ENCODE measurements at places on chromosomes 13 and 19.

DNA sequence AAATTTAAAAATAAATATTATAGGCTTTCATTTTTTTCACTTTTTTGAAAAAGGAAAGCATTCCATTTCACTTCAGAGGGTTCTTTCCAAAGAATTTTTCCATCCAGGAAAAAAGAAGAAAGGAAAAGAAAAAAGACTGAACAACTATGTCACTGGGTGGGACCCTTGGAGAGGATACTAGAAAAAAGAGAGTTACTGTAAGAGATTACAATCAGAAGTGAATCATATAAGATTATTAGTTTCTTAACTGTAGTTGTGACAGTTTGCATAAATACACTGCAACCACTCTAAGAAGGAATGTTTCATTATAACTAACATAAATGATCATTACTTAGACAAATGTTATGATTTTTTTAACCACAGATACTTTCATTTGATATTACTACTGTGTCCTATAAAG is 87.8 kb downstream of the KLF12 start:
- DNase-seq = no peak

GRCh38 chr19:15112385-15112784 is 5.2 kb downstream of the SYDE1 start:
- DNase-seq = no peak

DNA sequence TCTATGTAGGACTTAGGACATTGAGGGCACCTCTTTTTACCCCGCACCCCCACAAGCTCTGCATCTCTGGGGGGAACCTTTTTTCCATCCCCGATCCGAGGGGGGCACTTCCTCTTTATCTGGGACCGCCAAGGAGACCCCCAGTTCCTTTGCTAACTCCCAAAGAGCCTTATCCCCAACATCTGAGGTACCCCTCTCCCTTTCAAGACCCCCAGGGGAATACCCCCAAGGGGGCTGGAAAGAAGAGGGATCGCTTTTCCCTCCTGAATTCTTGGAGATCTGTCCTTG is 1.1 kb downstream of the TNFSF9 start:
- no peak for DNase-seq

GRCh38 chr13:44393391-44393790 is 19.8 kb downstream of the SERP2 start:
- DNase-seq = no peak

DNA sequence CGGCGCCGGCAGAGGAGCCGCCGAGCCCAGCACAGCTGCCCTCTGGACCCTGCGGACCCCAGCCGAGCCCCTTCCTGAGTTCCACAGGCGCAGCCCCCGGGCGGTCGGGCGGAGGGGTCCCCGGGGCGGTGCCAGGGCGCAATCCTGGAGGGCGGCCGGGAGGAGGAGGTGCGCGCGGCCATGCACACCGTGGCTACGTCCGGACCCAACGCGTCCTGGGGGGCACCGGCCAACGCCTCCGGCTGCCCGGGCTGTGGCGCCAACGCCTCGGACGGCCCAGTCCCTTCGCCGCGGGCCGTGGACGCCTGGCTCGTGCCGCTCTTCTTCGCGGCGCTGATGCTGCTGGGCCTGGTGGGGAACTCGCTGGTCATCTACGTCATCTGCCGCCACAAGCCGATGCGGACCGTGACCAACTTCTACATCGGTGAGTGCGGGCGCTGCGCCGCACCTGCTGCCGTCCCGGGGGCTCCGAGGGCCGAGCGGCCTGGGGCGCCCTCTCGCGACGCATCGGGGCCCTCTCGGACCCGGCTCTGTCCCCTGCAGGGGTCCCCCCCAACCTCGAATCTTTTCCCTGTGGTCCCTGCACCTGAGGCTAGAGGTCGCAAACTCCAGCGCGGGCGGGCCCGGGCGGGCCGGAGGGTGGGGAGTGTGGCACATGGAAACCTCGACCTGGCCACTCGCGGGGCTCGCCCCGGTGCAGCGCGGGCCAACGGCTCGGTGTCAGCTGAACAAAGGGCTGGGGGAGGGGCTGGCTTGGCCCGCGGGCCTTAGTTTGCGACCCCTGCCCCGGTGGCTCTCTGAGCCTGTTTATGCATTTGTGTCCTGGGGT is at the start of gene KISS1R:
KISS1R (plus strand) TSS at position 11 of the 829 bp plus-strand sequence; CDS start at position 181, 170 bp downstream.
- DNase-seq = no peak

DNA sequence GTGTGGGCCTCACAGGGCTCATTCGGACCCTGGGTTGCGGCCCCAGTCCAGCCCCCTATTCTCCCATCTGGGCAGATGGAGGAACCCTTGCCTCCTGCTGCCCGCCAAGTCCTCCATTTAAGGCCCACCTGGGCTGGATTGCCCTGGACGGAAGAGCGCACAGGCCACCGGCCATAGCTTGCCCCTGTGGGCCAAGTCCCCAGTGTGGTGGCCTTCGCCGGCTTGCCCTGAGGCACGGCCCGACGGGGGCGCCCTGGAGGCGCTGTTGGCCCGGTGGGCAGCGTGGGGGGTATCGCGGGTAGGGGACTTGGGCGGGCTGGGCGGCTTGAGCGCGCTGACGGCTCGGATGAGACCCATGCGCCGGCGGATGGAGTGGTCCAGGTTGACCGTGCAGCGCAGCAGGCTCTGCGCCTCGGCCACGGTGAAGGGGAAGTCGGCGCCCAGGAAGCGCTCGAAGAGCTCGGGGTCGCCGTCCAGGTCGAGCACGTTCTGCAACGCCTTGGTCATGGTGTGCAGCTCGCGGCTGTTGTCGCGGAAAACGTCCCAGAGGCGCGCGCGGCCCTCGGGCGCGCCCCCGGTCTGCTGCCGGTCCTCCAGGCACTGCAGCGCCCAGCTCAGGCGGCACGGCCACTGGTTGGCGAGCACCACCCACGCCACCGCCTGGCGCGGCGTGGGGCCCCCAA is 8.8 kb downstream of the NKPD1 start:
- no peak for DNase-seq

DNA sequence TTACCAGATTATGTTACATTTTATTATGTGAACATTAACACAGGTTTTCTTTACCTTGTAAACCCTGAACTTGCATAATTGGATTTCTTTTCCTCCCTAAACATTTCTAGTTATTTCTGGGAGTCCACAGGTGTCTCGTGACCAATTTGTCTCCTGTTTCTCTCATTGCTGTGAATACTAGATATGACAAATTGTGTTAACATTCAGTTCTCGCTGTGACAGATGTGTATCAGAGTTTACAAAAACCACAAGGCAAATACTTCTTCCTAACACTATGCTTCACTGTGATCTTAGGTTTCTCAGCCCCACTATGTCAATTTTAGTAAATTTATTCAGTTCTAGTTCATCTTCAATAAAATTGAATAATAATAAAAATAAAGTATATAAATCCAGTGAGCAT is 1554.9 kb downstream of the EFNB2 start:
- DNase-seq = no peak

DNA sequence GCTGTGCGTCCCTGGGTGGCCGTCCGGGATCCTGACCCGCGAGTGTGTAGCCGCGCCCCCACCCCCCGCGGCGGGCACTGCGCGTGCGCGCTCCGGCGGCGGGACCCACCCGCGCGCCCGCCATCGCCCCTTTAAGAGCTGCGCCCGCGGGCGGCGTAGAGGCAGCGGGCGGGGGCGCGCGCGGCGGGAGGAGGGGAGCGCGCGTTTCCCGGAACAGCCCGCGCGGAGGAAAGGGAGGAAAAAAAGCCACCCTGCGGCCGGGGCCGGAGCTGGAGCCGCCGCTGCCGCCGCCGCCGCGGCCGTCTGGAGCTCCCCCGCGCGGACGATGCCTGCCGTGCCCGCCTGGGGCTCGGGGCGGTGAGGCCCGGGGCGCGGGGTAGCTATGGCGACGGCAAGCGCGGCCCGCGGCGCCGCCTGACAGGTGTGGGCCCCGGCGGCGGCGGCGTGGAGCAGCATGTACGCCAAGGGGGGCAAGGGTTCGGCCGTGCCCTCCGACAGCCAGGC is at the start of gene SSBP4:
SSBP4 (plus strand) TSS at position 204 of the 504 bp plus-strand sequence; CDS start at position 455, 251 bp downstream.
- DNase-seq = peak; percentile 79

- no peak for DNase-seq
These were observed 1390.6 kb downstream of the UQCRFS1 start for GRCh38 chr19:27822336-27822735.

DNA sequence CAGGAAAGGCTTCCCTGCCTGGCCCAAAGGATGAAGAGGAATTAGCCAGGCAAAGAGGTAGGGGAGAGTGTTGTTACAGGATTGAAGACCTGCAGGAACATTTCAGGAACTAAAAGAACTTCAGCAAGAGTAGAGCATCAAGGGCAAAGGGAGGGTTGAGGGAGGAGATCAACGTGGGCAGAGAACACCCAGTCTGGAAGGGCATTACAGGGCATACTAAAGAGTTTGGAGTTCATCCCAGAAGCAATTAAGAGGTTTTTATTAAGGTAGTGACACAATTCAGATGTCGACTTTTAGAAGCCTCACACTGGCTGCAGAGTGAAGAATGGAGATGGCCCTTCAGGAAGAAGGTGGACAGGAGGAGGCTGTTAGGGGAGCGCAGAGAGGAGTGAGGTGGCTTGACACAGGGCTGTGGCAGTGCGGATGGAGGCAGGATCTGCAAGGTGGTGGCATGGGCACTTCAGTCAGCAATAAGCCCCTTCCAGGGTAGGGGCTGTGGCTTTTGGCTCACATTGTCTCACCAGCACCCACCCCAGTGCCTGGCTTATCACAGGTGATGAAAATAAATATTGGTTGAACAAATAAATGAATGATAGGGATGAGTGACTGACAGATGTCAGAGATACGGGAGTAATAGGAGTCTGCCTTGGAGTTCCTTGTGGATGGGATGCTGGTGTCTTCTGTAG is 24.9 kb downstream of the TEX26 start:
- DNase-seq = no peak

- peak; percentile 24 for DNase-seq
These were observed 37.6 kb upstream of the C1QTNF9 start for GRCh38 chr13:24271601-24272451.

DNA sequence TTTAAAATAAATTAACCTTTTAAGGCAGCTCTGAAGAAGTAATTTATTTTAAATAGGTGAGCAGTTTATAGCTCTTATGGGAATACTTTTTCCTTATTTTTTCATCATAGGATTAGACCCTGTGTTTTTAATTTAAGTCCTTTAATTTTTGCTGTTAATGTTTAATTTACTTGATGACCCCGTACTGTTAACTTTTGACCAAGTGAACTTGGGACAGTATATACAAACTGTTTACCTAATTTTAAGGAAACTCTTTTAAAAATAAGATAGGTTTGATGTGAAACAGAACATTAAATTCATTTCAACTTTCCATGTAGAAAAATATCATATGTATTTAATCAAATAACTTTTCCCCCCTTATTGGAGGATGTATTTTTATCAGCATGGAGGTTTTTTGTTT is 74.4 kb downstream of the KCNRG start:
- DNase-seq = no peak

DNA sequence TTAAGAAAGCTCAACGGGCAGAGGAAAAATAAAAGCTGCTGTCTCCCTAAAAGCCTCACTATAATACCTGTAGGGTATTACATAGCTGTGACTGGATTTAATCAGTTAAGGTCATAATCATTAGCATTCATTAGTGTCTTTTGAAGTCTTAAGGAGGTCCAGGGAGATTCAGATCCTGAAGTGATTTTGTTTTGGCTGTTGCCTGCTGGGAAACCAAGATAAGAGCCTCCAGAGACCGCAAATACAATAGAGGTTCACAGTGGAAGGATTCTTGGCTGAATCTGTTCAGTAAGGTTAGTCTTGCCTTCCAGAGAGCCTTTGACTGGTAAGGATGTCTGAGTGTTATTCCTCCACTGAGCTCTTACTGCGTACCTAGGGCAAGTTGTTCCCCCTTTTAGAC is 54.0 kb upstream of the TNFRSF19 start:
- no peak for DNase-seq

GRCh38 chr19:56991912-56992311 is 127.9 kb upstream of the USP29 start:
- no peak for DNase-seq

DNA sequence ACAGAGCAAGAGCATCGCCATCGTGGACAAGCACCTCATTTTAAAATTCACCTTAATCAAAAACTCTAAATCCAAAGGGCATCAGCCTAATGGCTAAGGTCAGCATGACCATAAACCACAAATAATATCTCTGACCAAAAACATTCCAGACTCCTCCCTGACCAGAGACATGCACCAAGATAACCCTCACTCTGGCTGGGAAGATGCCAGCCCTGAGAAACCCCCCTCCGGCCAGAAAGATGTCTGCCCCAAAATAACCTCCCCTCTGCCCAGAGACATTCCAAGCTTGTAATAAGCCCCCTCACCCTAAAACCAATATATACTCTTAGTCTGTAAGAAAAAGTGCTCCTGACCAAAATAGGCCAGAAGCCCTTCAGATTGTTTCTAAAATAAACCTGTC is 61.7 kb downstream of the ZNF44 start:
- DNase-seq = no peak

GRCh38 chr13:111165241-111166010 is 50.3 kb downstream of the ARHGEF7 start:
- DNase-seq = no peak

DNA sequence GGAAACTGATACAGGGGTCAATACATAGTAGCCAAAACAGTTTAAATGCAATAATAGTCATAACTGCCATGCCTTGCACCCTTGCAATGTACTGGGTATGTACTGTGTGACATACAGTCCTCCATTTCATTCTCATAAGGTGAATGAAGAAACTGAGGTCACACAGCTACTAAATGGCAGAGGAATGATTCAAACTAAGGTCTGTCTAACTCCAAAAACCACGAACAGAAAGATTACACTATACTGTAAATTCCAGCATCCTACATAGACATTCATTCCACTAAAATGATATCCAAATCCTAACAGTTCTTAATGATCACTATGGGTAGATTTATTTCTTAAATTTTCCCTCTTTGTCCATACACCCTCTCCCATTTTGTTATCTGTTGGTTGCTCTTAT is 238.1 kb upstream of the SERP2 start:
- no peak for DNase-seq

GRCh38 chr19:39156326-39157230 is 31.0 kb downstream of the PAK4 start:
- DNase-seq = no peak

DNA sequence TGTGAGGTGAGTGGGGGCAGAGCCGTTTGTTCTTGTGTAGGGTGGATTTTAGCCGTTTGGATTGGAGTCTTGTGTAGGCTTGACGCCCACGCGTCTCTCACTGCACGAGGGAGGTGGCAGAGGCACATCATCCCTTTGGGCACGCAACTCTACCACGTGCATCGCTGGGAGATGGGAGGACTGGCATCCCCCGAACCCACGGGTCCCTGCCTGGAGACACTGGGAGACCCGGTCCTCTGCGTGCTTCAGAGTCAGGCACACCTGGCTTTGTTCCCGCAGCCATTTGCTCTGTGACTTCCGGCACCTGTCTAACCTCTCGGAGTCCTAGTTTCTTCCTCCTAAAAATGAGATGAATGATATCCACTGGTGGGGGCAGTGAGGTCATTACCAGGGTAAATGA is 6.4 kb downstream of the ARHGEF7 start:
- DNase-seq = no peak

- no peak for DNase-seq
These were observed 4.7 kb downstream of the B3GNT8 start for GRCh38 chr19:41422456-41422855.

DNA sequence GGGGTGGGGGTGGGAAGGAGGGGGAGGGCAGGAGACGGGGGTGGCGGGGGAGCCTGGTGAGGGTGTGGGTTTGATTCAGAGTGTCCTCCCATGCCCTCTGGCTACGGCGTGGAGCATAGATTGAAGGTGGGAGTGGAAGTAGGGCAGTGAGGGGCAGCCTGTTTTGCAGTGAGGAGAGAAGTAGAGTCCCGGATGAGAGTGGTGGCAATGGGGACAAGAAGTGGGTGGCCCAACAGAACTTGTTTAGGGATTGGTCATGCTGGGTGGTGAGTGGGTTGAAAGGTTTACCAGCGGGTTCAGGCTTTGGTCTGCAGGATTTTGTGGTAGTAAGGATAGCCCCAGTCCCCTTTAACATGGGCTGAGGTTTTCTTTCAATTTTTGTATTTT is 35.5 kb downstream of the SIPA1L3 start:
- DNase-seq = no peak
